HS-27A (cell line): ENCODE measurements at places on chromosomes 5 and 9.

- DNase-seq = no peak
These were observed 32.8 kb downstream of the GALNT10 start for GRCh38 chr5:154223320-154223719.

- no peak for DNase-seq
These were observed 21.5 kb upstream of the JADE2 start for GRCh38 chr5:134503937-134504437.

- DNase-seq = no peak
These were observed 214.2 kb downstream of the SLF1 start for GRCh38 chr5:94832685-94833084.

- no peak for DNase-seq
These were observed 57.4 kb upstream of the ANGPTL2 start for GRCh38 chr9:127179633-127180441.

DNA sequence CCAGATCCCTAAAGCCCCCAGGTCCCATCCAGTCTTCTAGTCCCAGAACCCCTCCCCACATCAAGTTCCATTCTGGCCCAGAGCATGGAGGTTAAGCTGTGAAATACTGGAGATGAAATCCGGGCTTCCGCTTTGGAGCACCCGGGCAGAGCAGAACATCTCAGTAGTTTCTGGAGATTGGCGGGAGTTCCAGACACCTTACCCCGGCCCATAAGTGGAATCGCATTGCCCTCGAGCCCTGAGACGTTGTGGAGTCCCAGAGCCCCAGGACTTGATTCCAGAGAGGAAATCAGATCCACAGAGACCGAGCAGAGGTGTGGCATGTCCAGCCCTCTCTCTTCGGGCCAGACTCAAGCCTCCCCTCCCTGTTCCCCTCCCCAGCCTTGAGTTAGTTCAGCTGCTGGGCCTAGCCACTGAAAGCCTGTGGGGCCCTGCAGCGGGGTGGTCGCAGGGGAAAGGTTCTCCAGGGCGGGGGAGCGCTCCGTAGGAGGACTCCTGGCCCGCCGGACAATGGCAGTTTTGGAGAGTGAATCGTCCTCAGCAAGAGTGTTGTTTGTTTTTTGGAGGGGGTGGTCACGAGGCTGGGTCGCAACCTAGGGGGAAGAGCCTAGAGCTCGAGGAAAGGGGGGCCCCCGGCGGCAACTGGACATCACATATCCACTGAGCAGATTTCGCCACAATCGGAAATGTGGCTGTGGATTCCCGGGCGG, 1.0 kb upstream of the PAX5 start:
- DNase-seq = no peak

GRCh38 chr5:137696481-137696880, 39.4 kb downstream of the KLHL3 start:
- DNase-seq = no peak

GRCh38 chr9:130232899-130233586, 32.5 kb upstream of the HMCN2 start:
- DNase-seq = no peak

DNA sequence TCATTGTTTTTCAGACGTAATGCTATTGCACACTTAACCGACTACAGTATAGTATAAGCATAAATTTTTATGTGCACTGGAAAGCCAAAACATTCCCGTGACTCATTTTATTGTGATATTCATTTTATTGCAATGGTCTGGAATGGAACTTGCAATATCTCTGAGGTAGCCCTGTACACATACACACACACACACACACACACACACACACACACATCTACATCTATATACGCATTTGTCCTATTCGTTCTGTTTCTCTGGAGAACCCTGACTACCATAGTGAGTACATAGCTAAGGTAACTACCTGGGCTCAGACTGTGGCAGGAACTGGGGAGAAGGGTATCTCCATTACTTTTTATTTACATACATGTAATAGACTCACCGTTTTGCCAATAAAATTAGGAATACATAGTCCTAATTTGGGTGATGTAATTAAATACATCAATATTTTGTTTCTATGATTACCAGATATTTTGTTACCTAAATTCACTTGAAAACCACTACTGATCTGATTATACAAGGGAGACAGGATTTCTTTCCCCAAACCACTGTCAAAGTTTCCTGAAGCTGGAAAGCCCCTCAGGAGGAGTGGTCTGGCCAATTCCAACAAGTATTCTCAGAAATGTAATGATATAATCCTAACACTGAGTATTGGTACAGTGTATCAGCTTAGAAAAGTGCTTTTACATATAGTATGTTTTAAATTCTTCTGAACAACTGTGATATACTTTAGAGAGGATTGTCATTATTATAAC, 74.0 kb upstream of the PLPP1 start:
- no peak for DNase-seq

DNA sequence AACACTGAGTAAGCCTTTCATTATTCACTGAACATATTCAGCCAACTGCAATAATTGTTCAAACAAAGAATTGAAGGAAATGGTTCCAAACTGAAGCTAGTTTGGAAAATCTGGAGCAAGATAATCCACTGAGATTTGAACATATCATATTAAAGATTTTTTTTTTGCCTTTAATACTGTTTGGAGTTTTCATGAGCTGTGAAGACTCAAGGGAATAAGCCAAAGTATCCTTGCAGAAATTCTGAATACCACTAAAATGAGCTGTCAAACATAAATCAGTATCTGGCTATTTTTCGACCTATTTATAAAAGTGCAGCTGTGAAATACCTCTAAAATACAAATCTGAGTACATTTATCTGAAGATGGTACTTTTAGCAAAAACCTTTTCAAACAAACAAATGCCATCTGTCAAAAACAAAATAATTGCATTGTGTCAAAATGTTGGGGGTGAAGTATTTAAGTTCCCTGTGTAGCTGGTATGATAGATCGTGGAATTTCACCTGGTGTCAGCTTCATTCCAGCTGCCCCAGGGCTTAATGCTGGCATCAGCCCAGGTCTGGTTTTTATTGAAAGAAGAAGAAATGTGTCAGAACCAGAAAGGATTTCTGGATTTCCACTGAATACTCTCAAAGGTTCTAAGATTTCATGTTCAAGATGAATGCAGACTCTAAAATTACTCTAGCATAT, 149.0 kb upstream of the GRAMD2B start:
- no peak for DNase-seq

GRCh38 chr5:178434851-178435250, 155.3 kb downstream of the COL23A1 start:
- DNase-seq = no peak

DNA sequence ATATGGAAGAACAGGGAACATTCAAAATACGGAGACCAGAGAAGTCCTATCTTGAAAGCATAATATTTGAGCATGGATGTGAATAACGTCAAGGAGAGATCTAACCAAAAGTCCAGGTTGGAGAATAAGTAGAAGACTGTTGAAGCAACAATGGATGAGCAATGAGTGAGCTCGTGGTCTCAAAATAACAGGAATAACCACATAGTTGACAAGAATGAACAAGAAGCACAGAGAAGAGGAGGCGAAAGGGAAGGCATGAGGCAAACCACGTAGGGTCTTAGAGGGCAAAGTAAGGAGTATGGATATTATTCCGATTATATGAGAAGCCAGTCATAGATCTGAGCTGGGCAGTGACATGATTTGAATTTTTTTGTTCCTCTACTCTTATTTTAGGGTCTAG, 710.2 kb downstream of the BRINP1 start:
- DNase-seq = no peak

GRCh38 chr9:92706218-92706940, 36.4 kb upstream of the IPPK start:
- peak; percentile 4 for DNase-seq

DNA sequence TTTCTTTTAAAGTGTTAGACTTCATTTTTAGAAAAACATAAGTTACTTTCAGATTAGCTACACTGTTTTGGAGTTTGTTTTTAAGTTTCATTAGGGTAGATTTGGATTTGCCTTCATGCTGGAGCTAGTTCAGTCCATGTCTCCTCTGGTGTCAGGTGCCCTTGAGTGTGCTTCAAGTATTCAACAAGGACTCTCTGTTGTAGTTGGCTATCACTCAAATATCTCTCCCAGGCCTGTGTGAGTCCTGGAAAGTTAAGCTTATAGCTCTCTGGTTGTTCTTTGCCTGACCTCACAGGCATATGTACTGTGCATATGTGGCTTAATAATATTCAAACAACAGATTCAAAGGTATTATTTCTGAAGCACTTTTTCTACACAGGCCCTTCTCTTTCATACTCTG, 45.4 kb downstream of the PTBP3 start:
- DNase-seq = no peak

- no peak for DNase-seq
These were observed 126.0 kb upstream of the BOD1 start for GRCh38 chr5:173742432-173742816.

GRCh38 chr9:69946800-69947437, 96.7 kb upstream of the MAMDC2 start:
- DNase-seq = peak; percentile 56

- DNase-seq = no peak
These were observed 2.6 kb downstream of the SLC35A4 start for GRCh38 chr5:140567136-140567818.

GRCh38 chr5:149794487-149794971, 64.4 kb downstream of the PPARGC1B start:
- no peak for DNase-seq

GRCh38 chr5:158499075-158499891, 600.4 kb downstream of the EBF1 start:
- no peak for DNase-seq

DNA sequence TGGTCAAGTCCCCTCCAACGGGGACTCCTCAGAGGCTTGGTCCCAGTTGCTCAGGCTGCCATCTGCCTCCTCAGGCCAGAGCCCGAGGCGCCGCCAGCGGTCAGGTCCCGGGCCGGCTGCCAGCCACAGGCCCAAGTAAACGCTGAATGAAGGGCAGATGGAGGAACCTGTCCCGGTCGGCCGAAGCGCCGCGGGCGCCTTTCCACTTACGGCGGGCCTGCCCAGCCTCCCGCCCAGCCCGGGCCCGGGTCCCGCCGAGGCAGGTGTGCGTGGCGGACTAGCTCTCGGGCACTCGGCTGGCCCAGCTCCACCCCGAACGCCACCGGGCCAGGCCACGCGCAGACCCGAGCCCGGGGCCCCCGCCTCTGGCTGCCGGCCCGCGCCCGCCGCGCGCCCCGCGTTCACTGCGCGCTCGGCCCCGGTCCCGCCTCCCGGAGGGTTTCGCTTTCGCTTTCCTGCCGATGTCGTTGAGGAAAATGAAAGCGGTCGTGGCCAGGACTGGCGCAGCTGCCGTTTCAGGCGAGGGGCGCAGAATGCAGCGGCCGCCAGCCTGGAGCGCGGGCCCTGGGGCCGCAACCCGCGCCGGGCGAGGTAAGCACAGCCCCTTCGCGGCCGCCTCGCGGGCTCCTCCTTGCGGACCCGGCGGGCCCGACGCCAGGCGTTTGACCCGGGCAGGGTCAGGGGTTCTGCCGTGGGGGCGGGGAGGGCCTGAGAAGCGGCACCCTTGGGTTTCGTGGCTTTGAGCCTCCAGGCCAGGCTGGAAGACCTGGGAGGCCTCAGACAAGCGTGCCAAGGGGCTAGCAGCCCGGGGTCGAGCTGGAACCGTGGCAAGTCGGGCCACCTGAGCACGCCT, 41.2 kb downstream of the SLC22A5 start:
- no peak for DNase-seq

DNA sequence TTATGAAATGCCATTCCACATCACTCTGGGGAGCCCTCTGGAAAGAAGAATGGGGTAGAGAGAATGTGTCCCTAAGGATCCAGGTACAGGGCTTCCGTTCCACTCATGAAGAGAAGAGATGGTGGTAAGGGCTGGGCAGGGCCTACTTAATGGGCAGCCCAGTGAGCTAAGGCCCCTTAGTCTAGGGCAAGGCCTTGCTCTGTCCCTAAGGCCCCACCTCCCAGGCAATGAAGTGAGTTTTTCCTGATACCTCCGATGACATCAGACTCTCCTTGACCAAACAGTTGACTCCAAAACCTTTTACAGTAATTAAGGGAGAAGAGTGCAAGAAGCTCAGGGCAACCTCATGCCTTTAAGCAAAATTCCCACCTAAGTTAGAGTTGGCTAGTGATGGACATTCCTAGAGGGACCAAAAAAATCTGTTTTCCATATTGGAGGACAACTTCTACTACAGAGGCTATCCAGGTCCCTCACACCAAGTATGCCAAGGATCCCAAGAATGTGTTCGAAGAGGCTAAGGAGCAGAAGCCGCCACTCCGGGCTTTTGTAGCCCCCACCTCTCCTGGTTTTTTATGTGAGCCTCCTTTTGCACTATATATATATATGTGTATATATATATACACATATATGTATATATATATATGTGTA, 5.9 kb downstream of the KLF9 start:
- DNase-seq = no peak

DNA sequence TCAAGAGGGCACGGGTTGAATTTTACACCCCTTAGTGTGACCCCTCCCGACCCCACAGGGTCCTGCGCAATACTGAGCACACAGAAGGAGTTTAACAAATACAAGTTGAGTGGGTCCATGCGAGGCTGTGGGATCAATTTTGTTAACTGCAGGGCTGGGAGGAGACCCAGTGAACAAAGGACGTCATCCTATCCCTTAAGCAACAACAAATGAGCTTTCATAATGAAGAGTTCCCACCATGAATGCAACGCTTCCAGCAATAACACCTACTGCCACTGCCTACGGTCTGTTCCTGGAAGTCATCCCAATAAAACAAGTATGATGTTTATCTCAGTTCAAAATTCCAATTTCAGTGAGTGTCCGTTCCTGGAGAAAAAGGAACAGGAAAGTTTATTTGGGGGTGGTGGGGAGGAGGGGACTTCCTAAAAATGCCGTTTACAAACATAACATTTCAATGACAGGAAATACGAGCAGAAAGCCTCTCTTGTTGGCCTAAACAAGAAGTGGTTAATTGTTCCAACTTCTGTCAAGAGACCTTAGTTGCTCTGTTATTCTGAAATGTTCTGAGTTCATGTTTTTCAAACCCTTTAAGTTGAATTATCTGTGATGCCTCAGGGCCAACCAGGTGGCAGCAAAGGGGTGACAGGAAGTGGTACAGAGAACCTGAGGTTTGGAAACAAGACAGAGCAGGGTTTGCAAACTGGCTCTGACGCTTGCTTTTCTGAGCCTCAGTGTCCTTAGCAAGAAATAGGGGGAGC, 65.8 kb upstream of the PLPP6 start:
- no peak for DNase-seq

GRCh38 chr5:168104350-168104749, 187.1 kb upstream of the WWC1 start:
- no peak for DNase-seq

DNA sequence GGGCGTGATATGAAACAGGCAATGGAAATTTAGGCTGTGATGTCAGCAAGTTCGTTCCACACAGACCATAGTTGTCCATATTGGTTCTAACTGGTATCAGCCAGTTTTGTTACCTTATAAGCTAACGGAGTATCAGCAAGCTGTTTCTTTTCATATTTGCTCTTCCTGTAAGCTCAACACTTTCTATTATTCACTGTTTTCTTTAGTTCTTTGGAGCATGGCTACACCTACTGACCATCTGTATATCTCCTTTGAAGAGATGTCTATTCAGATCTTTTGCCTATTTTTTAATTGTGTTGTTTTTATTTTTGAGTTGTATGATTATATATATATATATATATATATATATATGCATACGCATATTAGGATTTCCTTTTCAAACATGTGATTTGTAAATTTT, 1057.2 kb upstream of the CDH10 start:
- DNase-seq = no peak
